ENCODE measurements at places on chromosomes 16 and 17. TPM values are rescaled to one million over a fixed set of nuclear protein-coding genes. Genes with fewer than 3 reads are reported as not detected.

- DNase-seq = peak; percentile 71
Observed at GRCh38 chr16:86059253-86060171, 160.6 kb downstream of the IRF8 start.

DNA sequence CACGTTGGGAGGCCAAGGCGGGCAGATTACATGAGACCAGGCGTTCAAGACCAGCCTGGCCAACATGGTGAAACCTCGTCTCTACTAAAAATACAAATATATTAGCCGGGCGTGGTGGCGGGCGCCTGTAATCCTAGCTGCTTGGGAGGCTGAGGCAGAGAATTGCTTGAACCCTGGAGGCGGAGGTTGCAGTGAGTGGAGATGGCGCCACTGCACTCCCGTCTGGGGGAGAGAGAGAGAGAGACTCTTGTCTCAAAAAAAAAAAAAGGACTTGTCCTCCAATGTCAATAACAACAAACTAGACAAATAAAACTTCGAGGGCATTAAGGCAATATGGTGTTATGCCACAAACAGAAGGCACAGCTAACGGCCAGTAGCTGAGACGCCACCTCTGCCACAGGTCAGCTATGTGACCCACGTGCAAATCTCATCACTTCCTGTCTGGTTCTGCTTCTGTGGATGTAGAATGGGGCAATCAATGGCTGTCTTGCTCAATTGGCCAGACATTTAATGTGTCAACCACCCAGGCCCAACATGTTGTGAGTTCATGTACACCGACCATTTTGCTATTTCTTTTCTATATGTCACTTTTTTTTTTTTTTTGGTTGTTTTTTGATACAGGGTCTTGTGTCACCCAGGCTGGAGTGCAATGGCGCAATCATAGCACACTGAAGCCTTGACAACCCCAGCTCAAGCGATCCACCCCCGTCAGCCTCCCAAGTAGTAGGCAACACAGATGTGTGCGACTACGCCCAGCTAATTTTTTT is 834 bp upstream of the TXNDC11 start:
- DNase-seq = no peak

- DNase-seq = no peak
Observed at GRCh38 chr17:80362428-80363119, 52.4 kb upstream of the ENDOV start.

- DNase-seq = no peak
Observed at GRCh38 chr16:64450177-64450576, 671.7 kb downstream of the CDH11 start.

- DNase-seq = no peak
Observed at GRCh38 chr17:33201283-33201682, 91.8 kb downstream of the ASIC2 start.

DNA sequence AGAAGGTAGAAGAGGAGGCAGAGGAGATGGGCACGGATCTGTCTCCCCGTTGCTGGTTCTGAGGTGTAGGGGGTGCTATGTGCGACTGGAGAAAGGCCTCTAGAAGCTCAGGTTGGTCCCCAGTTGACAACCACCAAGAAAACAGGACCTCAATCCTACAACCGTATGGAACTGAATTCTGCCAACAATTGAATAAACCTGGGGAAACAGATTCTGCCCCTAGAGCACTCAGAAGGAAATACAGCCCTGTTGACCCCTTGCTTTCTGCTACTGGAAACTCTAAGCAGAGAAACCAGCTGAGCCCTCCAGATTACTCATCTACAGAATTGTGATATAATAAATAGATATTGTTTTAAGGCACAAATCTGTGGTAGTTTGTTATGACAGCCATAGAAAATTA is 313.0 kb upstream of the GOT2 start:
- no peak for DNase-seq

Gene PLEKHM1
- total RNA-seq = 18.7 TPM

Gene NUPR1
- total RNA-seq = 0.16 TPM

Gene KRT24
- not detected for total RNA-seq

Gene CDRT15L2
- total RNA-seq = not detected

Gene ATAD5
- 7.2 TPM for total RNA-seq

Gene ALOX15
- total RNA-seq = not detected

Gene ORAI3
- total RNA-seq = 5.5 TPM
